ENCODE measurements at places on chromosomes 12 and 14. TPM values are rescaled to one million over a fixed set of nuclear protein-coding genes. Genes with fewer than 3 reads are reported as not detected.

The NR4A1 gene
- polyA plus RNA-seq: 10.6 TPM

The FSCB gene
- polyA plus RNA-seq: not detected

The MRPS35 gene
- 17.8 TPM for polyA plus RNA-seq

The KRT79 gene
- polyA plus RNA-seq: 0.75 TPM

The BDKRB1 gene
- polyA plus RNA-seq: 18.5 TPM

The HOXC6 gene
- 1.4 TPM for polyA plus RNA-seq

The KLRK1 gene
- 3.8 TPM for polyA plus RNA-seq

The VRTN gene
- polyA plus RNA-seq: not detected

The KLRD1 gene
- 0.16 TPM for polyA plus RNA-seq

The SERPINA12 gene
- not detected for polyA plus RNA-seq

The LALBA gene
- polyA plus RNA-seq: not detected

The NGB gene
- polyA plus RNA-seq: 0.04 TPM

The CD4 gene
- 2.3 TPM for polyA plus RNA-seq

The SMCO2 gene
- polyA plus RNA-seq: 0.66 TPM

The MANSC4 gene
- not detected for polyA plus RNA-seq

The IGF1 gene
- 0.90 TPM for polyA plus RNA-seq

The CSRP2 gene
- 33.6 TPM for polyA plus RNA-seq

The GNB3 gene
- polyA plus RNA-seq: 1.3 TPM

The FIGNL2 gene
- 0.06 TPM for polyA plus RNA-seq

The SIX6 gene
- not detected for polyA plus RNA-seq

The CLEC1A gene
- 1.2 TPM for polyA plus RNA-seq

The ESPL1 gene
- 66.1 TPM for polyA plus RNA-seq

The RNASE3 gene
- polyA plus RNA-seq: not detected

The DACT1 gene
- 0.65 TPM for polyA plus RNA-seq

The FITM1 gene
- 1.1 TPM for polyA plus RNA-seq

The GPR84 gene
- polyA plus RNA-seq: 0.29 TPM

The C12orf54 gene
- polyA plus RNA-seq: 5.8 TPM

The GDF3 gene
- polyA plus RNA-seq: not detected

The RAD51AP1 gene
- polyA plus RNA-seq: 2.6 TPM

The GON7 gene
- polyA plus RNA-seq: 8.0 TPM

The VCPKMT gene
- 15.5 TPM for polyA plus RNA-seq

The RPL10L gene
- not detected for polyA plus RNA-seq

The GALNT9 gene
- not detected for polyA plus RNA-seq

The SLCO1C1 gene
- 0.12 TPM for polyA plus RNA-seq

The DBX2 gene
- 0.01 TPM for polyA plus RNA-seq

The RFX4 gene
- not detected for polyA plus RNA-seq
